ENCODE measurements at places on chromosomes 7 and 10.

GRCh38 chr7:146002431-146003078 lies 114.0 kb upstream of the CNTNAP2 start:
- H3K27ac ChIP-seq: no peak overlapping the region
- no peaks in the 10 kb centered on the region for H3K27me3 ChIP-seq
- DNase-seq: no peak
- H3K4me3 ChIP-seq: no peak overlapping the region
- H3K4me1 ChIP-seq: no peaks in the 10 kb centered on the region

DNA sequence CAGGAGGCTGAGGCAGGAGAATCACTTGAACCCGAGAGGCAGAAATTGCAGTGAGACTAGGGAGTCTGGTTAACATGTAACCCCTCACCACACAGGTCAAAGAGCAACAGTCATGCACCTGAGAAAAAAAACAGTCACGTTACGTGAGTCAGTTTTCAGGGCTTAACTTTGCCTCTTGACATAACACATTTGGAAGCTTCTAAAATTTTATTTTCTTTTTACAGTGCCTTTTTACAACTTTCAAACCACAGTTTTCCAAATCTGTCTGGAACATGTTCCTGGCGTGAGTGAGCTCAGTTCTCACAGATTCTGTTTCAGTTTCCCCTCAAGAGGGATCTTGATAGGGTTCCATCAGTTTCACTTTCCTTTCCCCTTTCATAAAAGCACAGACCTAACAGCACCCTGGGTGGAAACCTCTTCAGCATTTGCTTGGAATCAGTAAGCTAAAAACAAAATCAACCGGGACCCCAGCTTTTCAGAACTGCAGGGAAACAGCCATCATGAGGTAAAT lies 4.4 kb downstream of the IFIT3 start:
- peaks cover 75% of the 10 kb centered on the region for H3K4me1 ChIP-seq
- H3K27me3 ChIP-seq: peaks cover 56% of the 10 kb centered on the region
- peak overlapping the region; percentile 47 for H3K27ac ChIP-seq
- H3K36me3 ChIP-seq: peaks cover 3% of the 10 kb centered on the region
- peak overlapping the region; percentile 57 for H3K4me3 ChIP-seq
- DNase-seq: peak; percentile 53

DNA sequence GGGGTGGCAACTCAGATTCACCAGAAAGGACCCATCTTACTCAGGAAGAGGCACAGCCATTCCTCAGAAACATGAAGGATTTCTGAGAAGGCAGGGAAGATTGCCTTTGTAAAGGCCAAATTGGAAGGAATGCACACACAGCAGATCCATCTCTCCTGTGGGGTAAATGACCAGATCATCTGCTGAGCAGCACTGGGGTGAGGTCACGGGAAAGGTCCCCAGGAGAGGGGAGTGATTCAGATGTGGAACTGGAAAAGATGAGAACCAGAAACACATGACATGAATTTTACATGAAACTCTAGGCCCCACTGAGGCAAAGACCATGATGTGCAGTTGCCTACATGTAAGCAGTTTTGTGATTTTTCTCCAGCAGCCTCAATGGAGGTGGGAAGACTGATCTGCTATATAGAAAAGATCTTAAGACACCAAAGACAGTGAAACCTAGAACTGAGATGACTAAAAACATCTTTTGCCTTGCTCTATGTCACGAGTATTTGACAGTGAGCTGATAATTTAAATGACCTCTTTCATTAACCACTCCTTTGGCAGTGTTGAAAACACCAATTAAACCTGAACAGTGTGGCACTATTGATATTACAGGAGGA lies 91.6 kb downstream of the AMPH start:
- no peak overlapping the region for H3K4me3 ChIP-seq
- no peak overlapping the region for H3K27ac ChIP-seq
- peaks cover 4% of the 10 kb centered on the region for H3K27me3 ChIP-seq
- H3K36me3 ChIP-seq: no peaks in the 10 kb centered on the region
- H3K4me1 ChIP-seq: no peaks in the 10 kb centered on the region
- no peak for DNase-seq

GRCh38 chr7:131924857-131925256 lies 368.4 kb upstream of the PODXL start:
- no peaks in the 10 kb centered on the region for H3K4me1 ChIP-seq
- H3K27me3 ChIP-seq: no peaks in the 10 kb centered on the region
- no peak for DNase-seq
- no peaks in the 10 kb centered on the region for H3K36me3 ChIP-seq

GRCh38 chr10:31620226-31621151 lies 301.5 kb downstream of the ZEB1 start:
- no peaks in the 10 kb centered on the region for H3K4me1 ChIP-seq
- no peaks in the 10 kb centered on the region for H3K27me3 ChIP-seq
- H3K36me3 ChIP-seq: no peaks in the 10 kb centered on the region
- H3K27ac ChIP-seq: no peak overlapping the region

DNA sequence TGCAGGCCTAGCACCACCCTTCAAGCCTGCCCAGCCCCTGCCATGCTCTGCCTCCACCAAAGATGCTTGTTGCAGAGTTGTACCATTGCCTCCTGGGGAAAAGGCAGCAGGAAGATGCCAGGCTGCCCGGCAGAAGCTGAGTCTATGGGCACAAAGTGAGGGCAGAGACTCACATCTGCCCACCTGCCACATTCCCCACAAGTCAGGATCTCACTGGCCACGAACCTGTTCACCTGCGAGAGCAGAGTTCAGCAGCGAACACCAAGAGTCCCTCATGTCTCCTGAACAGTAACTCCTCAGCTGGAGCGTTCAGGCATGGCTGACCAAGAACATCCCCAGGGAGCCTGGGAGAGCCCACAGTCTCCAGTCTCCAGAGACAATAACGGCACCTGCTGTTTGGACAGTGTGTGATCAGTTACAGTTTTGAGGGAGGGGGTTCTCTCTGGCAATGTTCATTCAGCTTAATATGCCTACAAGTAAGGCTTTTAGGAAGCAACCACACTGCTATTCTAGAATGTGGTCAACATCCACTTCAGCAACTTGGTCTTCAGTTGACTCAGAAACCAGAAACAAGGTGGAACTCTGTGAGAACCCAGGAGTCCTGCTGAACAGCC lies 78.5 kb downstream of the GRID1 start:
- no peaks in the 10 kb centered on the region for H3K36me3 ChIP-seq
- DNase-seq: no peak
- H3K27me3 ChIP-seq: no peaks in the 10 kb centered on the region
- H3K4me3 ChIP-seq: no peak overlapping the region
- H3K4me1 ChIP-seq: no peaks in the 10 kb centered on the region

Data from activated naive CD4-positive, alpha-beta T cell treated with anti-CD3 and anti-CD28 coated beads, Interleukin-2, amount 10 ng/mL, durations not matched to agents 7 days and 5 days (primary cell).